Activated CD4-positive, alpha-beta memory T cell treated with anti-CD3 and anti-CD28 coated beads, Interleukin-2, amount 10 ng/mL, durations not matched to agents 7 days and 5 days (primary cell): ENCODE measurements at places on chromosomes 3 and 15. TPM values are rescaled to one million over a fixed set of nuclear protein-coding genes. Genes with fewer than 3 reads are reported as not detected.

CNTN6 gene
- total RNA-seq, result not detected

LMAN1L gene
- 0.48 TPM for total RNA-seq

MYLK gene
- 0.68 TPM for total RNA-seq

ARL6IP5 gene
- total RNA-seq, result 179 TPM

RTP1 gene
- total RNA-seq, result not detected

NEDD4 gene
- 9.8 TPM for total RNA-seq

EPHA3 gene
- total RNA-seq, result not detected

ACOX2 gene
- total RNA-seq, result not detected

SMCO1 gene
- not detected for total RNA-seq

CPNE9 gene
- total RNA-seq, result 0.33 TPM

DNA sequence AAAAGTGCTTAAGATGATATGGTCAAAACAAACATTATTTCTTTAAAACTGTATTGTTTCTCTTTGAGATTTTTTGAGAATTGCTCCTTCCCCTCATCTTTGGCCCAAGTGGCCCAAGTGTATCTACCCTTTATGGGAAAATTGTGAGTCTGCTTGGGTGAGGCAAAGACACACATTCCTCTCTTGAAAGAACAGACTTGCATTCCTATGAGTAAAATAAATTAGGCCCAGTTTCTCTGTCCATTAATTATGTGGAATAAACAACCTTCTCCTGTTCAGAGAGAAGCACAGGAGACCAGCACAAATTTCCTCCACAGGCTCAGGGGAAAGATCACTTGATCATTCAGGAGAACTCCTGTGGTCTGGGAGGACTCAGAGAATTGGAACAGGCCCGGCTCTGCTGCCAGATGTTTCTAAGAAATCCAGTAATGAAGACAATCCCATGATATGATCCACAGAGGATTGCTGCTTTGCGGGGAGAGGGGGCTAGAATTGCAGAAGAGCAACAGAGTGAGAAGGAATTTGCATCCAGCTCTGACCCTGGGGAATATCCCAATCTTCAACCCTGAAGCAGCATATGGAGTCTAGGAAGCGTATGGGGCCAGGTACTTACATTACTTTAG, 53.8 kb upstream of the BOC start:
- no peak for DNase-seq

DNA sequence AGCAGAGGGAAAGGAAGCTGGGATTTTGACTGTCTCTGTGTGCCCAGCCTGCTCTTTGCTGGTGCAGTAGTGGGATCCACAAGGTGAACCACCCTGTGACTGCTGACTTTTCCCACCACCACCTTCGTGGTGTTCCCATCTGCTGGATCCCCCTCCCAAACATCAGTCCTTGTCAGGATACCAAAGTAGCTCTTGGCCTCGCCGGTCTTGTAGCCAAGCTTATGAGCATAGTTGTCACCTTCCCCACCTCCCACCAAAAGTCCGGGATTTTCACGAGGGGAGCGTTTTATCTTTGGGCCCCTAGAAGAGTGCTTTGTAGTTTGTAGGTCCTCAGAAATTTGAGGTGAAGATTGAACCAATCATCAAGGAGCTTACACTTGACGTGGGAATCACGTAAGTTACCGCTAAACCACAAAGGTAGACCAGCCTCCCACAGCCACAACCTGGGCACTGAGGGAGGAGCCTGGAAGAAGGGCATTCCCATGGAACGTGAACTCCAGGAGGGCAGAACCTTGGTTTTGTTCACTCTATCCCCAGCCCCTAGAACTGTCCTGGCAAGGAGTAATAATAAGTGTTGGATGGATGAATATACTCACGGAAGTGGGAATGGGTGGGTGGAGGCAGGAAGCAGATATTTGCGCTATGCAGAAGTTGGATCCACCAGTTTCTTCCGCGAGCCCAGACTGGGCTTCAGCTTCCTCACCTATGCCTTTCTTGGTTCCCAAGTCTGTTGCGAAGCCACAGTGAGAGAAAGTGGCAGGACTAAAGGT, 814 bp upstream of the TEX264 start:
- peak; percentile 57 for DNase-seq

GRCh38 chr15:64429448-64429847, 30.9 kb upstream of the ZNF609 start:
- DNase-seq, result no peak

DNA sequence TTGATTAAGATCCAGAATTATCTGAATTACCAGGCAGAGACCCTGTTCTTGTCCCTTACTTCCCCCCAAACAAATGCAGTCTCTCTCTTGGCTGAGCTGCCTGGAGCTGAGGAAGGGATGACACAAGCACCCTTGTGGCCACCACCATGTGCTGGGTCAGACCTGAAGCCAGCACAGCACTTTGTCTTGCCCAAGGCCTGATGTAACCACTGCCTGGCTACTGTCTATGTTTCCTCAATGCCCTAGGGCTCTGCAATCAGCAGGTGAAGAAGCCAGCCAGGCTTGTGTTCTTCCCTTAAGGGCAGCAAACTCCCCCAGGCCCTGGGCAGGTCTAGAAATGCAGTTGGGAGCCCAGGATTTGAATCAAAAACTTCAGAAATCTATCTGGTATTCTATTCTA, 15.8 kb upstream of the CASR start:
- DNase-seq, result no peak

DNA sequence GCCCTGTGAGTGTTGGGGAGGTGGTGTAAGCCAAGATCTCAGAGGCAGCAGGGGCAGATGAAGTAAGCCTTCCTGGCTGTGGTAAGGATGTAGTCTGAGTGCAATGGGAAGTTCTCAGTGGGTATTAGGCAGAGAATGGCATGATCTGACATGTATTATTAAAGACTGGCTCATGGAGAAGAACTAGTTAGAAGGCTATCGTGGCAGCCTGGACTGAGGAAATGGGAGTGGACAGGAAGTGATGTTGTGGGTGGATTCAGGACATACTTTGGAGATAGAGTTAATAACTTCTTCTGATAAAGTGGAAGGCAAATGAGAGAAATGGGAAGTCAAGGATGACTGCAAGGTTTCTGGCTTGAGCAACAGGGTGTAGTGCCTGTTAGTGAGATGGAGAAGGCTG, 250.9 kb upstream of the CFAP20DC start:
- no peak for DNase-seq

GRCh38 chr15:58258501-58259292, 120.5 kb downstream of the AQP9 start:
- DNase-seq, result no peak

DNA sequence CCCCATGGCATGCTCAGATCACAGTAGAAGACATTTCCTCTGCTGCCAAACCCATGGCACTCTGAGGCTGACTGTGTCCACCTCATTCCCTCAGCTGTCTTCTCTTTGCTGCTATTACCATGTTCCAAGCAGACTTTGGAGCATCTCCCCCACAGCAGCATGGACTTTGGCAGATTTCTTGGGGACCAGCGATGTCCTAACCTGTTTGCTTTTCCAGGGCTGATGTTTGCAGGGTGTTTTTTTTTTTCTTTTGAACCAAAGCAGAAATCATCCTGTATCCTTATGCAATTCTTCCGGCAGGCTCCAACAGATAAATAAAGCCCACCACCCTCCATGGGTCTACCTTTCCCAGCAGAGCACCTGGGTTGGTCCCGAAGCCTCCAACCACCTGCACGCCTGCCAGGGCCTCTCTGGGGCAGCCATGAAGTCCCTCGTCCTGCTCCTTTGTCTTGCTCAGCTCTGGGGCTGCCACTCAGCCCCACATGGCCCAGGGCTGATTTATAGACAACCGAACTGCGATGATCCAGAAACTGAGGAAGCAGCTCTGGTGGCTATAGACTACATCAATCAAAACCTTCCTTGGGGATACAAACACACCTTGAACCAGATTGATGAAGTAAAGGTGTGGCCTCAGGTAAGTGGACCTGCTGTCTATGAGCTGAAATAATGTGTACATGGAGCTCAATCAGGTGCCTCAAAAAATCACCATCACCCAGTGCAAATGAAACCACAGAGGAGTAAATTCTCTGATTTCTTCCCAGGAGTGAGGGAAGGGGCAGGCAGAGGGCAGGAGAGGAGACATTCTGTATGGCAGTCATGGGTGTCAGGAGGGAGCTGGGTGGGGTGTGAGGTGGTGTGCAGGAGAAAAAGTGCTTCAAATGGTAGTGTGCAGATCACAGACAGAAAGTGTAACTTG, at the start of gene AHSG:
Gene AHSG (plus strand): TSS at position 340 of the 916 bp plus-strand sequence. CDS start 82 bp downstream, at position 422.
- DNase-seq, result no peak

GRCh38 chr15:42359249-42359648, at the start of gene CAPN3:
TSS of gene CAPN3 (plus strand) at chr15:42359501. CDS start at chr15:42359806, 305 bp downstream.
- no peak for DNase-seq

DNA sequence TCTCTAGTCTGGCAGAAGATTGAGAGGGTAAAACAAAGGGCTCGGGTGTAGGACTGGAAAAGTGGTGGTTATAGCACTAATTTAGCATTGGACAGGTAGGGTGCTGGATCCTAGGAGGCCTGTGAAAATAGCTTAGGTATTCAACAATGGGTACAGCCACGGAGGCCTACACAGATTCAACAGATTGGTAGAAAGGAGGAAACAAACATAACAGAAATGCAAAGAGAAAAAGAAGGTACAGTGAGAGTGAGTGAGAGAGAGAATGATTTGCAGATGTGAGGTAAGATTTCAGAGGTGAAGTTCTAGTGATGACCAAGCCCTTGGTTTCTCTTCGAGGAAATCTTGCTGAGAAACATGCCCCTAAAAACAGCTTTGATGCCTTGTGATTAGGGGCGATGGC, 37.9 kb downstream of the ADIPOQ start:
- DNase-seq, result peak; percentile 18

GRCh38 chr3:164375538-164375937, 702.8 kb downstream of the SI start:
- no peak for DNase-seq

GRCh38 chr3:52520716-52521487, 12.8 kb downstream of the NT5DC2 start:
- DNase-seq, result no peak

GRCh38 chr15:79046691-79047404, 43.7 kb downstream of the RASGRF1 start:
- no peak for DNase-seq

GRCh38 chr3:129650256-129650872, 43.9 kb upstream of the PLXND1 start:
- DNase-seq, result peak; percentile 68

- no peak for DNase-seq
These were observed 307.5 kb downstream of the EDEM1 start for GRCh38 chr3:5494905-5495519.

GRCh38 chr3:171347301-171348039, 112.7 kb downstream of the TNIK start:
- no peak for DNase-seq

DNA sequence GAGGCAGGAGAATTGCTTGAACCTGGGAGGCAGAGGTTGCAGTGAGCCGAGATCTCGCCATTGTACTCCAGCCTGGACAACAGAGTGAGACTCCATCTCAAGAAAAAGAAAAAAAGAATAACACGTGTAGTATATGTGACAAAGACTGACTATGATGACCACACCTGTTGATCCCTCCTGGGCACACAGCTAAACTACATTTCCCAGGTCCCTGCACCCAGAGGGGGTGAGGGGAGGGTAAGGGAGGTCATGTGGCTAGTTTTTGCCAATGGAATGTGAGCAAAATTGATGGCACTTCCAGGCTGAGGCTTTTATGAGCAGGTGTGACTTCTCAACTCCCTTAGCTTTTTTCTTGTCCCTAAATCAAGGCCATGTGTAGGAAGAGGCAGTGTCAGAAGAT, 58.2 kb downstream of the KLHL6 start:
- no peak for DNase-seq

DNA sequence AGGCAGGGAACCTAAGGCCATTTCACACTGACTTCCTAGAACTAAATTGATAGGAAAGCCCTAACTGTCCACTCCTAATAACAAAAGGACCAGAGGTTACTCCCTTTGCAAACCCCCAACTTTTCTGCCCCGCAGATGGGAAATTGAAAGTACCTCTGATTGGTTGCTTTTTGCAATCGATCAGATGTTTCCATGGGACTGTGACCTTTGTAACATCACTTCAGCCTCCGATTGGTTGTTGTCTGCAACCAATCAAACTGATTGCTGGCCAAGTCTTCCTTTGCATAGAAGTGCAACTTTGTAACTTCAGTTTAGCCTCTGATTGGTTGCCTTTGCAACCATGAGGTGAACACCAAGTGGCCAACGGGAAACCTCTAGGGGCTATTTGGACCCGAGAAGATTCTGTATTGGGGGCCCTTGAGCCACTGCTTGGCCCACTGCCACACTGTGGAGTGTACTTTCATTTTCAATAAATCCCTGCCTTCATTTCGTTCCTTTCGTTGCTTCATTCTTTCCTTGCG, 11.3 kb upstream of the KNL1 start:
- DNase-seq, result no peak

GRCh38 chr3:53195602-53196574, 34.9 kb downstream of the PRKCD start:
- DNase-seq, result peak; percentile 58

DNA sequence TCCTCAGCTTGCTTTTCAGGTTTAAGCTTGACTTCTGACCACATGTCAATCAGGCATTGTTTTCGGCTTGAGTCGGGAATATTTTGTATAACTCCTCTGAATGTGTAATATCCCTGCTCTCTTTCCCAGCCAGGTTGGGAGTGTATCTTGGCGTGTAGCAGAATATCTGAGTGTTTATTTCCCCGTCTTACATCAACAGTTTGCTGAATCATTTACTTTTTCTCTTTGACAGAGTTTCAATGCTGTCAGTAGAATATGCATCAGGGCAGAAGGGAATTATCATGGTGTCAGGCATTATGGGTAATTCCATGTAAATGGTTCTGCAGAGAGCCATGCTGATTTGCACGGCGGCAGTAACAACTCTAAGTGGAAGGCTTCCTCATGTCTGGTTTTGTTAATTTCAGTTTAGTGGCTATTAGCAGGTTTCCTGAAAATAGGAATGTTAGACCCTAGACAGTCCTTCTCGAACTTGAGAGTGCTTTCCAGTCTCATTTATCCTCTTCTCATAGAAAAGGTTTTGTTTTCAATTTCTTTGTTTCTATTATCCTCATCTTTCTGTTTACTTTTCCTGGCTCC, 566.3 kb downstream of the AGBL1 start:
- DNase-seq, result no peak

- DNase-seq, result peak; percentile 82
These were observed 73.4 kb downstream of the NUP210 start for GRCh38 chr3:13346481-13347389.

- DNase-seq, result no peak
These were observed 219.8 kb downstream of the ROBO2 start for GRCh38 chr3:77259694-77260093.

GRCh38 chr15:27861171-27861570, 237.9 kb downstream of the OCA2 start:
- no peak for DNase-seq

DNA sequence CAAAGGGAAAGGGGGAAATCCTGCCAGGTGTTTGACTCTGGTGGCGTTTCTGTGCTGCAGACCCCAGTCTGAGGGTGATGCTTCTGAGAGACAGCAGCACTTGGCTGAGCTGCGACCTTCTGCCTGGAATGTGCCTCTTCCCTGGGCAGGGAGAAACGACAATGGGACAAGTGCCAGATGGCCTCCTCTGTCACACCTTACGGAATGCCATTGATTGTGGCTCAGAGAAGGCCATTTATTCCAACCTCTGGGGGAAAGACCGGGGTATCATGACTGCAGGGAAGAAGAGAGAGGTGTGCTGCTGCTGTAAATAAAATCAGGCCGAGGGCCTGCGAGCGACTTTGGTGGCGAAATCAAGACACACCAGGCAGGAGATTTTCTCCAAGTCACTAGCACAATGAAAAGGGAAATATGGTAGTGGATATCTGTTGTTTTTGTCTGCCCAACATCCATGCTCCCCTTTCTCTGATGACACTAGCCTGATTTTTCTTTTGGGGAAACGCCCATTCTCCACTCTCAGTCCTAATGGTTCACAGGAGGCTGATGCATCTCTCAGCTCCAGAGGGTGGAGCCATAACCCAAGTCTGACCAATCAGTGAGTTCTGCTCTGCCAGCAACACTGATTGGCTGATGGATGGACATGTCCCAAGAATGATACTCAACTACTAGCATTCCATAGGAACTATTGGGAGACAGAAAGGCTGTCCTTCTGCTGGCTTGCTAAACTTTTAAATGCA, 336.1 kb downstream of the FOXP1 start:
- no peak for DNase-seq
